ENCODE measurements at places on chromosomes 1 and 21.

GRCh38 chr1:5779608-5780323 lies 212.5 kb downstream of the NPHP4 start:
- no peak for DNase-seq

DNA sequence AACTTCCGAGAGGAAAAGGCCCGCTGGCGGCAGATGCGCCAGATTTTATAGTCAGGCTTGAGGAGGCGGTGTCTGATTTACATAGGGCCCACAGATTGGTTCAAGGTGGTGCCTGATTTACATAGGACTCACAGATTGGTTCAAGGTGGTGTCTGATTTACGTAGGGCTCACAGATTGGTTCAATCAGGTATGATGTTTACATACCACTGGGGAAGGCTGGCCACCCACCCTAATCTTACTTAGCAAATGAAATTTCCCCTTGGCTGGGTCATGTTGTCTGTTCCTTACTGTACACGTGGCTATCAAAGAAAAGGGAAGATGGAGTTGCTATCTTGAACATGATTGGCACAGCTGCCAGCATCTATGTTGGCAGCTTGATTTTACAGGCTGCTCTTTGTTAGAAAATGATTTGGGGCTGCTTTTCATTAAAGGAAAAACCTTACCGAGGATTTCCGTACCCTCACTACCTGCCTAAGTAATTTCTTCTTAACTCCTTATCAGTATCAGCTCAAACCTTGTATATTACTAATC lies 96.3 kb downstream of the SETD4 start:
- no peak for DNase-seq

DNA sequence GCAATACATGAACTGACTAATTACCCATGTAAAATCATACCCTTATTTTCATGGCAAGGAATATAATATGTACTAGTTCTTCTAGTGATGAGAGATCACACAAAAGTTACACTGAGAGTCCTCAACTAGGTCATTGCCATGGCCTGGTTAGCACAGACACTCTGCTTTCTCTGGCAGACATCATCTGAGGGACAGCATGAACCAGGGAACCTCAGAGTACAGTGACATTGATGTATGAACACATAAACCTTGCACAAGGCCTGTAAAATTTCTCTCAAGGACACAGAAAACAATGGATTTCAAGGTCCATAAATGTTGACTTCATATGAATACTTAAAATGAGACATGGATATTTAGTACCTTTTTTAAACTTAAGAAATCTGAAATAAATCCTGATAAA lies 108.8 kb upstream of the MAGI3 start:
- no peak for DNase-seq

GRCh38 chr21:25298512-25299491 lies 308.5 kb downstream of the MRPL39 start:
- DNase-seq, result no peak

DNA sequence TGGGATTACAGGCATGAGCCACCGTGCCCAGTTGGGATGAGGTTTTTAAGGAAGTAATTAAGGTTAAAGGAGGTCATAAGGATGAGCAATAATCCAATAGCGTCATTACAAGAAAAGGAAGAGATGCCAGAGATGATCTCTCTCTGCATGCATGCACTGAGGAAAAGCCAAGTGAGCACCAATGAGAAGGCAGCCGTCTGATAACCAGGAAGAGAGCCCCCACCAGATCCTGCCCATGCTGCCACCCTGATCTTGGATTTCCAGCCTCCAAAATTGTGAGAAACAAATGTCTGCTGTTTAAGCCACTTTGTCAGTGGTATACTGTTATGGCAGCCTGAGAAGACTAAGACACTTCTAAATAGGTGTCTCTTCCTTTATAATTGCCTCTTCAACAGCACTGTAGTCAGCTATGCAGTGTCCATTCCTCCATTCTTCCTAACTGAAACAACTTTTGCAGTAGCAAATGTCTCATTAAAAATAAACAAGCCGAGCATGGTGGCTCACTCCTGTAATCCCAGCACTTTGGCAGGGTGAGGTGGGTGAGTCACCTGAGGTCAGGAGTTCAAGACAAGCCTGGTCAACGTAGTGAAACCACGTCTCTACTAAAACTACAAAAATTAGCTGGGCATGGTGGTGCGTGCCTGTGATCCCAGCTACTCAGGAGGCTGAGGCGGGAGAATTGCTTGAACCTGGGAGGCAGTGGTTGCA lies 216.2 kb upstream of the RUNX1 start:
- no peak for DNase-seq

DNA sequence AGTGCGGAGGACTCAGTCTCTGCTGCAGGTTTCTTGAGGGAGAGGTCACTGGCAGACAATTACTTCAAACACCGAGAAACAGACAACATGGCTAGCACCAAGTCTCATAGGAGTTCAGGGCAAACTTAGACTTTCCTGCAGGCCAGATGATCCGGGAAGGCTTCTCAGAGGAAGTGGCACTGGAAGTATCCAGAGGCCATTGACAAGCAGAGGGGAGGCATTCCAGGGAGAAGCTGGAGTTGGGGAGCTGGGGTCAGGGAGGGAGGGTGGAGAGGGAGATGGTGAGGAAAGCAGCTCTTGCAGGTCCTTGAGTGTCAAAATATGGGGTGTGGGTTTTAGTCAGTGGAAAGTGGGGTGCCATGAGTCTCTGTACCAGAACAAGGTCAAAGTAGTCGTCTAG lies 147.9 kb downstream of the KAZN start:
- DNase-seq, result no peak

GRCh38 chr1:53180226-53180625 lies 16.4 kb upstream of the CPT2 start:
- DNase-seq, result peak; percentile 52
